ENCODE measurements at places on chromosomes 6 and 20. TPM values are rescaled to one million over a fixed set of nuclear protein-coding genes. Genes with fewer than 3 reads are reported as not detected.

ZSCAN12 gene
- 7.7 TPM for total RNA-seq

TMC2 gene
- not detected for total RNA-seq

PTPRK gene
- total RNA-seq = 58.3 TPM

ECT2L gene
- not detected for total RNA-seq

HSPA1L gene
- 1.2 TPM for total RNA-seq

VSX1 gene
- not detected for total RNA-seq

All from smooth muscle cell of the umbilical artery (primary cell).